SK-N-SH treated with all-trans-retinoic acid at 6 μM for 48 hours (cell line): ENCODE measurements at places on chromosomes 6 and 20.

DNA sequence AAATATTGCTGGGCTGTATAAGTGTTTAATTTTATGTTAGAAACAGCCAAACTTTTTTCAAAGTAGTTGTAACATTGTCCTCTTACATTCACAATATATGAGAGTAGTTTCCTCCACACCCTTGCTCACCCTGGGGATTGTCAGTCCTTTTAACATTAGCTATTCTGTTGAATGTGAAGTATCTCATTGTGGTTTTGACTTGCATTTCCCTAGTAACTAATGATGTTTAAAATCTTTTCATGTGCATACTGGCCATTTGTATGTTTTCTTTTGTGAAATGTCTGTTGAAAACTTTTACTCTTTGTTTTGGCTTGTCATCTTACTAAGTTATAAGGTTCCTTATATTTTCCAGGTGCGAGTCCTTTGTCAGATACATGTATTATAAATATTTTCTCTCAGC, 32.9 kb downstream of the TRIM38 start:
- no peak for ATAC-seq

- ATAC-seq = no peak
Observed at GRCh38 chr20:62550087-62550632, 74.4 kb upstream of the GATA5 start.

GRCh38 chr20:23367770-23368169, 5.8 kb downstream of the GZF1 start:
- no peak for ATAC-seq

DNA sequence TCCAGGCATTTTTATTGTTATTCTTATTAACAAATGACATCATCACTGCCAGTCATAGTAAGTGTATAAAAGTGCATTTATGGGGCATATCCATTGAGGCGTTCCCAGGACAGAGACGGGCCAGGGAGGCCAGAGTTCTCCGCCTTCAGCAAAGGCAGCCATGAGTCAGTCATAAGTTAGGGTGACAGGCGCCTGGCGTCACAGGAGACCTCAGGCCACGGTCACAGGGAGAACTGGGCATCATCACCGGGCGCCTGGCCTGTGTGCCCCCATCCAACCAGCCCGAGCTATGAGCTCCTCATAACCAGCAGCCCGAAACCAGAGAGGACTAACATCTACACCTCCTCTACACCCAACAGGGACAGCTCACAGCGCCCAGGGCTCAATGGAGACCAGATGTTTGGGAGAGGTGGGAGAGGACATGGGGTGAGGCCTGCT, 259.2 kb downstream of the DLL1 start:
- no peak for ATAC-seq

DNA sequence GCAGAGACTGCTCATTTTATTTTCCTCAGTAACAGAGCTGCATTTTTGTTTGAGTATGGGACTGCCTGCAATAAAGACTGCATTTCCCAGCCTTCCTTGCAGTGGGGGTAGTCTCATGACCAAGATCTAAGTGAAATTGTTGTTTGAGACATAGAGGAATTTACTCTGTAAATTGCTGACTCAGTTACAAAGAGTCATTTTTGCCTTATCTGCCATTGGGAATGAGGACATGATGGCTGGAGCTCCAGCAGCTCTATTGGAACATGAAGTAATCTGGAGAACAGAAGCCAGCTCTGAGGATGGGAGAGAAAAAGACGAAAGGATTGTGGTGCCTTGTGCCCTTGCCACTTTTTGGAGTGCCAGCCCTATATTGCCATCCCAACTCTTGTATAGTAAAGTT, 2.1 kb upstream of the CST11 start:
- ATAC-seq = no peak

DNA sequence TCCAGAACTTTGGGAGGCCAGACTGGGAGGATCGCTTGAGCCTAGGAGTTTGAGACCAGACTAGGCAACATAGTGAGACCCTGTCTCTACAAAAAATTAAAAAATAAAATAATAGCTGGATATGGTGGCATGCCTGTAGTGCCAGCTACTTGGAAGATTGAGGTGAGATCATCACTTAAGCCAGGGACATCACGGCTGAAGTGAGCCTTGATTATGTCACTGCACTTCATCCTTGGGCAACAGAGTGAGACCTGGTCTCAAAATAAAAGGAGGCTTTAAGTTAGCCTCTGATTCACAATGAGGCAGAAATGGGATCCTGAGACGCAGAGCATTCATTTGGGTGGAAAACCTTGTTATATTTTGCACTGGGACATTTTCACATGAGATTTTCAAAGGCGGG, 57.0 kb downstream of the TULP4 start:
- ATAC-seq = no peak

GRCh38 chr6:28988536-28989311, 16.4 kb downstream of the ZNF311 start:
- ATAC-seq = peak; percentile 17; the same call in 2 of the 3 replicates

DNA sequence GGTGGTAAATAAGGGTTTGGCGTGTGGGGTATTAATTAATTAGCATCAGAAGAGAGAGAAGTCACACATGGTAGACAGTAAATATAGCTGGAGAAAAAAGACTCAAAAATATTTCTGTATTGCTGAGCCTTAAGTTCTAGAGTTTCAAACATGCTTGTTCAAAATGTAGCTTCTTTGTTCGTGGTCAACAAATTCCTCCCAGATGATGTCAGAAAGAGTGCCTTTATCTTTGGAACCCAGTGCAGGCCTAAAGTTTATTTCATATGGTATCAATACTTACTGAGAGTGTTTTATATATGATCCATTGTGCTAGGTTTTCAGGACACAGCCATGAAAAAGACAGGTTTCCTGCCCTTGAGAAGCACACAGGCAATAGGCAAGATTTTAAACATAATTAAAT, 18.3 kb downstream of the MARCKS start:
- peak; percentile 35; the same call in 2 of the 3 replicates for ATAC-seq

- ATAC-seq = no peak
Observed at GRCh38 chr6:7236306-7237209, 76.4 kb downstream of the SSR1 start.

DNA sequence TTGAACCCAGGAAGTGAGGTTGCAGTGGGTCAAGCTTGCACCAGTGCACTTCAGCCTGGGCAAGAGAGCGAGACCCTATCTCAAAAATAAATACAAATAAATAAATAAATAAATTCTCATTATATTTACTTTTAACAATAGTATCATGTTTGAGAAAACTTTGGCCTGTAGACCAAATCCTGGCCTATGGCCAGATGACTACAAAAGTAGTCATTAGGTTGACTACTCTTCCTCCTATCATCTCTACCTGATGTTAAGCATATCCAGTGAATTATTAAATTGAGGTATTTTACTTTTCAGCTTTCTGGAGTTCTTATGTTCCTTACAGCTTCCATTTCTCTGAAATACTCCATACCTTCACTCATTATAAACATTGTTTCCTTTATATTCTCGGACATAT, 280.6 kb downstream of the LAMA2 start:
- no peak for ATAC-seq

- ATAC-seq = peak; percentile 77
Observed at GRCh38 chr6:127515794-127516661, 3.1 kb downstream of the MTCL3 start.

- no peak for ATAC-seq
Observed at GRCh38 chr6:7537565-7538174, 3.8 kb upstream of the DSP start.

GRCh38 chr6:170067181-170067641, 223.7 kb downstream of the DLL1 start:
- no peak for ATAC-seq

- no peak for ATAC-seq
Observed at GRCh38 chr6:149939356-149939648, 2.5 kb upstream of the ULBP2 start.

- no peak for ATAC-seq
Observed at GRCh38 chr20:61835301-61835700, 230.4 kb downstream of the TAF4 start.

DNA sequence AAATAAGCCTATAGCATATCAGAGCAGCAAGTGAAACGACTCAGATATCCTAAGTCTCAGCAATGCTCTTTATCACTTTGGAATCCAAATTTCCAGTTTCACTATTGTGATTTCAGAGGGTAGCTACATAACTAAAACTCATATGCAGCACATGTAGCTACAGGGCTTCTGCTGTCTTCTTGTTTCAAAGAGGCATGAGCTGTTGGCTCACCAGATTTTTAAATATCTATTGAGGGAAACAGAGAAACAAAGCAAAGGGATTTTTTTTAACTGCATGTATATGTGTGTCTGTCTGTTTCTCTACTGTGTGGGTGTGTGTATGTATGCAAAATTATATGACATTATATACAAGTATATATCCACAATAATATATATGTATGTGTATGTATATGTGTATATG, 258.4 kb downstream of the HDGFL1 start:
- peak; percentile 65 for ATAC-seq

DNA sequence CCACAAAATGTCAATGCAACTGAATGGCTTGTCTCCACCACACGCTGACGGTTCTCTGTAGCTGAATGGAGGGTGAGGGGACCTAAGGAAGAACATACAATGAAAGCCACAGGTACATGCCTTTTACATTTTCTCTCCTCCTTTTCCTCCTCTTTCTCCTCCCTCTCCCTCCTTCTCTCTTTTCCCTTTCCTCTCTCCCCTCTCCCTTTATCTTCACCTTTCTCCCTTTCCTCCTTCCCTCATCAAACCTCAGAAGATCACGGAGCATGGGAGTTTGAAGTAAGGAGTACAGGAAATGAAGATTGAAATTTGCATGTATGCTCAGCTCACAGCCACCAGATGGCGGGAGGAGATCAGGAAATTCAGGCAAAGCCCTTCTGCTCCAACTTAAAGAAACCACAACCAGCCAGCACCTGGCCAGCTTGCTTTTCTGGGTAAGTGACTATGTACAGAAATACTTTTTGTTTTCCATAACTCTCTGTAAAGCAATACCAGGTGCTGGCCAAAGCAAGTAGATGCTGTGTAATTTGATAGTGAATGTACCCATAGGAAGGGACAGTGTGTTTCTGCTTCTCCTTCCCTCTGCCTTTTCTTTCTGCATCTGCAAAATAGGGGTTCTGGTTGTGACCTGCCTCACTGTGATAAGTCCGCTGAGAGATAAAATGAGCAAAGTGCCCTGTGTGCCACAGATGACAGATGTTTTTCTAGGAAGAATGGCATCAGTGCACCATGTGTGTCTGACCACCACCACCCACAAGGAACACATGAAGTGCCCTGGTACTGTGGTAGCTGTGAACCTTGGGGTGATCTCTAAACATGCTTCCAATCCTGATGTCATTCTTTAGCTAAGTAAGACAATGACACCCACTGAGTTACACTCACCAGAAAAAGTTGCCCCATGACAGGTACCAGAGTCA, 18.6 kb upstream of the FOXO3 start:
- ATAC-seq = peak; percentile 97

DNA sequence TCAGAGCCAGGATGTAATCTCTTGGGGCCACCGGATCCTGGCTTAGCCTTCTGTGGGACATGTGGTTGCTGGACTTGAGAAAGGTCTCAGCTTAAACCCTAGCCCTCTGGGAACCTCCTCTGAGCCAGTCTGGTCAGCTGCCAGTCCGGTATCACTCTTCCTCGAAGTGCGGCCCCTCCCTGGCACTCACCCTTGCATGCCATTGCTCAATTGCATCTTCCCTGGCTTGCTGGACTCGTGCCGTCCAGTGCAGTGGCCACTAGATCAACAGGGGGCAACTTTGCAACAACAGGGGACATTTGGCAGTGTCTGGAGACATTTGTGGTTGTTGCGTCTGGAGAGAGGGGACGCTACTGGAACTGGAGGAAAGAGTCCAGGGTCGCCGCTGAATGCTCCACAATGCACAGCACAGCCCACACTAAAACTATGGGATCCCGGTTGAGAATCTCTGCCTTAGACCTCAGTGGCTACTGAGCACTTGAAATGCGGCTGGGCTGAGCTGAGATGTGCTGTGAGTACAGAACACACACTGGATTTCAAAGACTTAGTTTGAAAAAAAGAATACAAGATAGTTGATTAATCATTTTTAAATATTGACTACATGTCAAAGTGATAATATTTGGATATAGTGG, 152.1 kb downstream of the TFAP2C start:
- no peak for ATAC-seq
